Uterus (tissue), 4 donors: ENCODE measurements at places on chromosomes 7 and 10. TPM values are rescaled to one million over a fixed set of nuclear protein-coding genes. Genes with fewer than 3 reads are reported as not detected.

Gene GNAT3
- total RNA-seq, result not detected

DNA sequence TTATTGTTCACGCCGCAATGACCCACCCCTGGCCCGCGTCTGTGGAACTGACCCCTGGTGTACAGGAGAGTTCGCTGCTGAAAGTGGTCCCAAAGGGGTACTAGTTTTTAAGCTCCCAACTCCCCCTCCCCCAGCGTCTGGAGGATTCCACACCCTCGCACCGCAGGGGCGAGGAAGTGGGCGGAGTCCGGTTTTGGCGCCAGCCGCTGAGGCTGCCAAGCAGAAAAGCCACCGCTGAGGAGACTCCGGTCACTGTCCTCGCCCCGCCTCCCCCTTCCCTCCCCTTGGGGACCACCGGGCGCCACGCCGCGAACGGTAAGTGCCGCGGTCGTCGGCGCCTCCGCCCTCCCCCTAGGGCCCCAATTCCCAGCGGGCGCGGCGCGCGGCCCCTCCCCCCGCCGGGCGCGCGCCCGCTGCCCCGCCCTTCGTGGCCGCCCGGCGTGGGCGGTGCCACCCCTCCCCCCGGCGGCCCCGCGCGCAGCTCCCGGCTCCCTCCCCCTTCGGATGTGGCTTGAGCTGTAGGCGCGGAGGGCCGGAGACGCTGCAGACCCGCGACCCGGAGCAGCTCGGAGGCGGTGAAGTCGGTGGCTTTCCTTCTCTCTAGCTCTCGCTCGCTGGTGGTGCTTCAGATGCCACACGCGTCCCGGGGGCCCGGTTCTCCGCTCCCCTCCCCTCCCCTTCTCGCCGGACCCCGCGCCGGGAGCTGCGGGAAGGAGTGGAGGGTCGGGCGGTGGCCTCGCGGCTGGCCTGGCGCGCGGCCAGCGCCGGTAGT lies at the start of gene CBX3:
CBX3 (plus strand) TSS at position 499 of the 772 bp plus-strand sequence. CDS start 1,254 bp downstream, outside the sequence.
- H3K4me3 ChIP-seq, result peak within 1 kb of the TSS; percentile 97
- peak; percentile 90 for DNase-seq
- peaks cover 6% of the 10 kb centered on the region for H3K4me1 ChIP-seq
- peak within 1 kb of the TSS; percentile 100 for H3K27ac ChIP-seq
- no peaks in the 10 kb centered on the region for H3K36me3 ChIP-seq
- no peaks in the 10 kb centered on the region for H3K27me3 ChIP-seq

Gene OIT3
- not detected for total RNA-seq

Gene FGL2
- 5.9 TPM for total RNA-seq

Gene SLC13A1
- not detected for total RNA-seq

DNA sequence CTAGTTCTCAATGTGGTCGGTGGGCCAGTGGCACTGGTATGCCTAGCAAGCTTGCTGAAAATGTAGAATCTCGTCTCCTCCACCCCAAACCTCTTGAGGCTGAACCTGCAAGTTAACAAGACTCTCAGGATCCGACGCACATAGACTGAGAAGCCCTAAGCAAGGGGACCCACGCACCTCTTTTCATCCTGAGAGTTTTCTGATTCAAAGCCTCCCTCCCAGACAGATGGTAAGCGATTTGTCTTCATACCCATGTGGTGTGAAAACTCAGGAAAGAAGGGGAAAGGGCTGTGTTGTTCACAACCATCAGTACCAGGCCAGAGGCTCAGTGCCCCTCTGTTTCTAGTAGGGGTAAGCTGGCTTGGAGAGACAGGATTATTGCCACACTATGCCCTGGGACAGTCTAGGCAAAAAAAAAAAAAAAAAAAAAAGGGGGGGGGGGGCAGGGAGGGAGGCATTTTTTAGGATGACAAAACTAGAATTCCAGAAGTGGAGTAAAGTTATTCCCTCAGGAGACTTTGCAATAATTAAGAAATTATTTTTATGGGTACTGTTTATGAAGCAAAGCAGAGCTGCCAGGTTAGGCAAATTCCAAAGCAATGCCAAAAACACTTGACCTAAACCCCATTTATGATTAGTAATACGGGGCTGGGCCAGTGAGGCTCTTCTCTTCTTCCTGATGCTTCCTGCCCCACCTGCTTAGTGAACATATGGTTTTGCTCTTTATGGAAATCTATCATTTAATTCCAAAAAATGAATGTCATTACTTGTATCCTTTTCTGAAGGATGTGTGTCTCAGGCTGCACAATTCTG lies 117.6 kb upstream of the PDLIM1 start:
- H3K4me1 ChIP-seq, result peaks cover 11% of the 10 kb centered on the region
- no peaks in the 10 kb centered on the region for H3K27me3 ChIP-seq
- DNase-seq, result peak; percentile 73
- H3K4me3 ChIP-seq, result no peak overlapping the region
- H3K27ac ChIP-seq, result peak overlapping the region; percentile 93
- no peaks in the 10 kb centered on the region for H3K36me3 ChIP-seq
